CMK (cell line): ENCODE measurements at places on chromosomes 7 and 10.

- DNase-seq: no peak
Observed at GRCh38 chr10:113337142-113337541, 215.7 kb upstream of the HABP2 start.

- DNase-seq: no peak
Observed at GRCh38 chr10:71299071-71299785, 19.8 kb upstream of the SLC29A3 start.

GRCh38 chr7:31122649-31123058, 70.5 kb downstream of the ADCYAP1R1 start:
- DNase-seq: peak; percentile 64

GRCh38 chr7:139889186-139889871, 60.3 kb downstream of the TBXAS1 start:
- DNase-seq: no peak

DNA sequence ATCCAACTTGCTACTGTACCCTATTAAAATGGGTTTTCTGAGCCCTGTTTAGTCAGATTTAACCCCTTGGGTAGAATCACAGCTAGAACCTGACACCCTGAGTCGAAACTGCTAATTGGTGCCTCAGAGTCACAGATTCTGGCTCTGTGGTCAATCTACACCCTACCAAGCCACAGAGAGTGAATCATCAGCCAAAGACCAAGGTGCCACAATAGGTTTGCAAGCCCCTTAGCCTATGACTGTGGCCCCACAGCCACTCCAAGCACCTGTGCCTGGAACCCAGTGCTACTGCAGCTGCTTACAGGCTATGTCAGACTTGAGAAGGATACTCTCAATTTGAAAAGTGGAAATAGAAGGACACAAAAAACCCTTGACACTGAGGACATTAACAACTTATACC, 202.8 kb upstream of the KCND2 start:
- DNase-seq: no peak

DNA sequence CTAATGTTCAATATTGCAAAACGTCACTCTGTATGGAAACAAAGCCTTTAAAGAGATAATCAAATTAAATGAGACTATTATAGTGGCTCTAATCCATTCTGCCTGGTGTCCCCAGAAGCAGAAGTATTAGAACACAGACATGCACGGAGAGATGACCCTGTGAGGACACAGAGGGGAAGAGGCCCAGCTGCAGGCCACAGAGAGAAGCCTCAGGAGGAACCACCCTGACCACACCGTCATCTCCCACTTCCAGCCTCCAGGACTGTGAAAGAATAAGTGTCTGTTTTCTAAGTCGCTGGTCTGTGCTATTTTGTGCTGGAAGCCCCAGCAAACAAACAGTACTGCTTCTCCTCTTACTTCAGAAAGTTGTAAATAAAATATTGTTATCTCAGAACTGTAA, 283.5 kb upstream of the ADARB2 start:
- no peak for DNase-seq

DNA sequence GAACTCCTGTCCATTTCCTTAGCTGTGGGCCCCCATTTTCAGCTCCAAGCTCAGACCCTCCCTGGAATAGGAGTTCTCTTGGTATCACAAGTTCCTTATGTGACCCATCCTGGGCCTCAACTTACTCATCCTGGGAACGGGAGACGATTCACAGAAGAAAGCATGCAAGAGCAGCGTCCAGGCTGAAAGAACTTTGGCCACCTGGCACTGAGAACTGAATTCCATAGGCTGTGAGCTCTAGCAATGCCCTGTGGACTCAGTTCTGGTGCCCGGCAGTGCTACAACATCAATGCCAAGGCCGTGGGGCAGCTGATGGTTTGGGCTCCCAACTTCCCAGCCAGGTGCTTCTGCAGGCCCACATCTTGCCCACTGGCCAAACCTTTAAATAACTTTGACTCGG, 3.9 kb upstream of the CUEDC2 start:
- no peak for DNase-seq

GRCh38 chr7:3592401-3593134, 291.5 kb downstream of the SDK1 start:
- DNase-seq: no peak
